Activated B cell treated with CpG ODN at 0.5 μM for 24 hours (primary cell): ENCODE measurements at places on chromosomes 2 and 18. TPM values are rescaled to one million over a fixed set of nuclear protein-coding genes. Genes with fewer than 3 reads are reported as not detected.

The MALL gene
- not detected in 2 replicates for total RNA-seq

The CDH2 gene
- not detected in 2 replicates for total RNA-seq

The SERPINE2 gene
- 0.98 and 1.1 TPM in 2 replicates for total RNA-seq

The GPATCH11 gene
- total RNA-seq, result 30.7 and 32.9 TPM in 2 replicates

The C2orf92 gene
- 8.9 and 14.4 TPM in 2 replicates for total RNA-seq

The ASIC4 gene
- total RNA-seq, result 0.15 TPM in 1 of 2 replicates, not detected in the other

The SAG gene
- 0.04 TPM in 1 of 2 replicates, not detected in the other for total RNA-seq

The HOXD13 gene
- total RNA-seq, result not detected in 2 replicates

The UGT1A8 gene
- total RNA-seq, result not detected in 2 replicates

The PTPRN gene
- total RNA-seq, result not detected in 2 replicates

- no peak for DNase-seq
Measured at GRCh38 chr2:5176764-5177163, 515.4 kb upstream of the SOX11 start.

GRCh38 chr2:230525682-230526081 lies 109.7 kb downstream of the SP100 start:
- no peak for DNase-seq

- DNase-seq, result no peak
Measured at GRCh38 chr2:226544596-226545210, 254.9 kb downstream of the IRS1 start.

- DNase-seq, result no peak
Measured at GRCh38 chr2:16135913-16136310, 195.6 kb downstream of the MYCN start.

DNA sequence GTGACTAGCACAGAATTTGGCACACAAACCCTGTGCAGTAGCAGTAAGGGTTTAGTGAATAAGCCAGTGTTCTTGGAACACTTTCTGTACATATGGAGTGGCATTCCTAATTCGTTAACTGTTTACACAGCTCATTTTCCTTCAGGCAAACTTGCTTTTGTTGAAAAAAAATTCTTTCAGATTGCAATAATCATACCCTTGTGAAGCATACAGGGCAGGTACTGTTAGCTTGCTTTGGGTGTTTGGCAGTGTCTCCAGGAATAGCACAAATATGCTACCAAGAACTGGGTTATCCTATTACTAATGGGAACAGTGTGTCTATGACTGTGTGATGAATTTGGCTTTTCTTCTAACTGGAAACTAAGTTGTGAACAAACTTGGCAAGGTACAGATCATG lies 33.4 kb downstream of the UGP2 start:
- no peak for DNase-seq

DNA sequence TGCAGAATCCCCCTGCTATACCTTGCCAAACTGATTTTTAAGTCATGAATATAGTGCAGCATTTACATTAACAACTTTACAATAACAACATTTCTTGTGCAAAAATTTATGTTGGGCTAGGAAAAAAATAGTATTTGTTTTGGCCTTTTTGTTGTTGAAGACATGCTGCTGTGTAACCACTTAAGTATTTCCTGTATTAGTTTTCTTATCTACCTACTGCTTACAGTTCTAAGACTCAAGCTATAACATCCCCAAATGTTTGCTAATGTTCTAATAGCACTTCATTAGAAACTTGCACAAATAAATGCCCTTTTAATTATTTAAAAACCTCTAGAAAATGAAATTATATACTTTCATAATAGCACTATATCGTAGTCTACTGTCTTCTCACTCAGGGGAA lies 154.3 kb upstream of the DOCK10 start:
- no peak for DNase-seq

- no peak for DNase-seq
Measured at GRCh38 chr18:63207835-63208234, 111.7 kb downstream of the BCL2 start.

DNA sequence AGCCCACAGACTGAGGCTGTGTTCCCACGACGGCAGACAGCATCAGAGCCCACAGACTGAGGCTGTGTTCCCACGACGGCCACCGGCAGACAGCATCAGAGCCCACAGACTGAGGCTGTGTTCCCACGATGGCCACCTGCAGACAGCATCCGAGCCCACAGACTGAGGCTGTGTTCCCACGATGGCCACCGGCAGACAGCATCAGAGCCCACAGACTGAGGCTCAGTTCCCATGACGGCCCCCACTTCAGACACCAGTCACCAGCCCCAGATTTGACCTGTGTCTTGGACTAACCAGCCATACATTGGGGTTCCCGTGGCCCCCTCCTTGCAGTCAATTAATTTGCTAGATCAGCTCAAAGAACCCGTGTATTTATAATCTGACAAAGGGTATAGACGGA lies 57.8 kb upstream of the SNTG2 start:
- no peak for DNase-seq

DNA sequence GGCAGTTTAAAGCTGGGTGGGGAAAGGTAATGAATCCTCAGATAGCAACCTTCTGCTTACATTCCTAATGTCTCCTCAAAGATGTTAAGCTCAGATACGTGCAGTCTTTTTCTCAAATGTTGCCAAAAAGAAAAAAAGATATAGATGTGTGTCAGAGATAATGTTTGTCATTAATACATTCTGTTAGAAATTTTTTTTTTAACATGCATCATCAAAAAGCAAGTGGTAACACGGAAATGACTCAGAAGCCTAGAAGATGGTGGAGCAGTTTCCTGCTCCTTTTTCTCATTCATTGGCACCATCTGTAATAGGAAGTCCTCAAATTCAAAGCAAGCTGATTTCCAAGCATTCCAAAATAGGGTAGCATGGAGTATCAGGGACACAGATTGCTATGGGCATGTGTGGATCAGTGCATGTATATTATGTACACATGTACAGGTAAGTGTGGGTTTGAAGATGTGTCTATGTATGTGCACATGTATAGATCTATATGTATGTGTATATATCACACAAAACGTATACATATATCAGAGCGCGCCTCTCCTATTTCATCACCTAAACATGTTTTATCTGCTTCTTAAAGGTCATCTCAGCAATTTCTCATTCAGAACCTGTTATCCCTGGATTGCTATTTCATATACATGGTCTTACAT lies 79.9 kb upstream of the ITGB6 start:
- DNase-seq, result no peak

GRCh38 chr2:96764253-96764637 lies 3.5 kb downstream of the CNNM4 start:
- peak; percentile 20 for DNase-seq

GRCh38 chr2:149399934-149400615 lies 69.7 kb downstream of the LYPD6 start:
- DNase-seq, result no peak

DNA sequence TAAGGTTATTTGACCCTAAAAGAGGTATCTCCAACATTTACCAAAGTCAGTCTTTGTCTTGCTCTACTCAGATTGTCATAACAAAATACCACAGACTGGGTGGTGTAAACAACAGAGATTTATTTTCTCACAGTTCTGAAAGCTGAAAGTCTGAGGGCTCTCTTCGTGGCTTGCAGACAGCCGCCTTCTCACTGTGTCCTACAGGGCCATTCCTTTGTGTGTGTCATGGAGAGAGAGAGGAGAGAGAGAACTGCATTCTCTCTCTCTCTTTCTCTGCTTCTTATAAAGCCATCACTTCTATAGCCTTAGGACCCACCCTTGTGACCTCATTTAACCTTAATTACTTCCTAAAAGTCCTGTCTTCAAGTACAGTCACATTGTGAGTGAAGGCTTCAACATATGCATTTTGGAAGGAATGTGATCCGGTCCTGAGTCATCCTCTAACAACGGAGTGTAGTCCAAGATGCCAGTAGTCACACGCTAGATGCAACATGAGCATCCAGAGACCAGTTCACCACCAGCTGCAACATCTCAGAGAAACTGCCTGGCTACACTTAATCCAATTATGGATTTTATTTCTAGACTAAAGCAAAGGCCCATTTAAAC lies 130.2 kb downstream of the CD226 start:
- no peak for DNase-seq

- DNase-seq, result no peak
Measured at GRCh38 chr18:37483984-37484819, 81.4 kb downstream of the CELF4 start.

DNA sequence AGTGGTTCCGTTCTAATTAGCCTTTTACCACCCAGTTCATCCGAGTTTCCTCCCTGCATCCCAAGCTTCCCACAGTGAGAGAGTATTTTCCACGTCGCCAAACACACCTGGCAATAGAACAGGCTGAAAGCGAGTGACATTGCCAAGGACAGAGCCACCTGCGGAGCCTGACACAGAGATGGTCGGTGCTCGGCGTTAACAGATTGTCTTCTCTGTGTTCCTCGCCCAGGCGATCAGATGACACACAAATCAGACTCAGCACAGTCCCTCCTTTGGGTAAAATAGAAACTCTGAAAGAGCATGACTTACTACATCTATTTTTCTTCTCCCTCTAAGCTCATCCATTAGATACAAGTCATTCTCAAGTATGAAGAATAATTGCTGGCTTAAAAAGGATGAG lies 107.7 kb downstream of the CD226 start:
- no peak for DNase-seq

GRCh38 chr2:179671043-179671981 lies 190.1 kb downstream of the ZNF385B start:
- no peak for DNase-seq

- peak; percentile 61 for DNase-seq
Measured at GRCh38 chr2:24491542-24492420, 727 bp downstream of the NCOA1 start.

- no peak for DNase-seq
Measured at GRCh38 chr2:124001696-124002430, 23.2 kb upstream of the CNTNAP5 start.

DNA sequence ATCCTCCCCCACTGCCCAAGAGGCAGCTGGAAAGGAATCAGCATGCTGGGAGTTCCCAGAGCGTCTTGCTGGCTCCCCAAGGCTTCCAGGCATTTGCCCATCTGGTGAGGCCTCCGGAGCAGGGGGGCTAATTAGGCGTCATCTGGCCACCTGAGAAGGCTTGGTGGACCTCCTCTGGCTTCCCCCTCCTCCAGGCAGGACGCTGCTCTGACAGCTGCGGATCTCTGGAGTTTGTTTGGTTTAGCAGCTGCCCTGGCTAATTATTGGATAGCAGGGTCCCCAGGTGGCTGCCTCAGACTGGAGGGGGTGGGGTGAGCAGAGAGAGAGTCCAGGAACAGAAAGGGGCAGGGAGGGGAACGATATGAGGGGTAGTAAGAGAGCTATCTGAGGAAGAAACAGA lies 425.2 kb upstream of the MEX3C start:
- DNase-seq, result no peak

DNA sequence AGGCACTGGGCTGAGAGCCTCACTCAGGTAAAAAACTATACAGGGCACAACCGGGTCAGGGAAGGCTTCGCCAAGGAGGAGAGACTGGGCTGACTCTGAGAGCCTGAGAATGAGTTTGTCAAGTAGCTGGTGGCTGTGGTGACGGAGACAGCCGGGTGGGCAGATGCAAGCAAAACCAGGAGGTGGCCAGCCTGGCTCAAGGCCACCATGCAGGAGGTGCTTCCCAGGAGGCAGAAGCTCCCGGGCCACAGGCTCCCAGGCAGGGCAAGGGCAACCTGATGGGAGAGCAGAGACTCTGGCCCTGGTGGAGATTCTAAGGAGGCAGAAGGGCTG lies 2.9 kb upstream of the INHBB start:
- no peak for DNase-seq

DNA sequence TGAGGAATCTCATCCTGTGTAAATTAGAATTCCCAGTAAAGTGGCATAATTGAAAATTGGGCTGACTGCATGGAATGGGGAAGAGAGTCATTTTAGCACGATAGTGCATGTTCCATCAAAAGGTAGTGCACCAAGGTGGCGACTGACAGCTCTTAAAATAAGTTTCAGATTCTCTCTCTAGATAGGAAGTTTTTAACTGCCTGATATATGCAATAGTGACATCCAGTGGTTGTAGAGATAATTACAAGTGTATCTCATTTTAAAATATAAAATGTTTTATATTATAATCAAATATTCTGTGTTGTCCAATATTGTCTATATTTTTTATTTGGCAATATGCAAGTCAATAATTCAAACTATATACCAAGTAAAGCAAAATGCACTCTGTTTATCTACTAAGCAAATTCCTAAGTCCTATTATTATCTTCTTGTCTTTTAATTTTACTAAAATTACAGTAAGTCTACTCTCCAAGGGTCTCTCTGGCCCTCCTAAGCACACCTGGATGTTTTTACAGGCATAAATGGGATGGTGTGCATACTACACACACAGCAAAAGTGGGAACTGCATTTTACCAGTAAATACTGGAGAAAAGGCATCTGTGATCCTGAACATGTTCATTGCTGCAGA lies 397.7 kb upstream of the HNRNPA3 start:
- DNase-seq, result no peak

DNA sequence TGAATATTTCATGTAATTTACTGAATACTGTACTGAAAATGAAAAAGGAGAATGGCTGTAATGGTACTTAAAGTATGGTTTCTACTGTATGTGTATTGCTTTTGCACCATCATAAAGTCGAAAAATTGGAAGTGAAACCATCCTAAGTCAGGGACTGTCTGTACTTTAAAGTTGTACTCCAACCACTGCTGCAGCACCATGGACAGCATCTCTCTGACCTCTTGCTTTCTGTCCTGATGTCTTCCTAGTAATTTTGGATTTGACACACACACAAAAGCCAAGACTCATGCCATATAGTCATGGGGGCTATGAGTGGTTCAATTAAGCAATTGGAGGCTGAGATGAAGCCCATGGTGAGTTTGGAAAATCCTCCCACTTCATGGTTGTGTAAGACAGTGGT lies 256.3 kb upstream of the PKDCC start:
- DNase-seq, result no peak

- no peak for DNase-seq
Measured at GRCh38 chr2:109463891-109464290, 149.9 kb downstream of the SEPTIN10 start.

GRCh38 chr2:44016282-44016681 lies 20.5 kb upstream of the LRPPRC start:
- DNase-seq, result no peak
